Heart left ventricle (tissue), 16 donors: ENCODE measurements at places on chromosomes 5 and 9. TPM values are rescaled to one million over a fixed set of nuclear protein-coding genes. Genes with fewer than 3 reads are reported as not detected.

Gene RBM27
- polyA plus RNA-seq: 8.4 TPM

- DNase-seq: no peak
Observed at GRCh38 chr9:94867842-94868312, 141.4 kb downstream of the AOPEP start.

Gene PCDHA4
- polyA plus RNA-seq: not detected

Gene PCDHGB6
- 4.5 TPM for polyA plus RNA-seq

DNA sequence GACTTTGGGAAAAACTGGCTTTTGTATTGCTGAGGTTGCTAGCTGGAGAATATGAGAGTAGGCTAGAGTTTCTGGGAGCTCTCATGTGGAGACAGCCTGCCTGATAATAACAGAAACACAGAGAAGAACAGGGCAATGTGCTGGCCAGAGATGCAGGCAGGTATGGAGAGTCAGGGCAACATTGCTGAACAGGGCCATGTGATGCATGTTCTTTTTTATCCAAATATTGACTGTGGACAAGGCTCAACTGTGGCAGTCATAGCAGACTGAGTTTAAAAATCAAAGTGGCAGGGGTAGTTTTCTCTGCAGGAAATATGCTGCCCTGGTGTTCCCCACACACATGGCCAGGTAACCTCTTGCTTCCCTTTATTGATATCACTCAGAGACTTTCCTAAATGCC, 381.1 kb downstream of the RASEF start:
- DNase-seq: no peak

Gene NR6A1
- polyA plus RNA-seq: 0.65 TPM

DNA sequence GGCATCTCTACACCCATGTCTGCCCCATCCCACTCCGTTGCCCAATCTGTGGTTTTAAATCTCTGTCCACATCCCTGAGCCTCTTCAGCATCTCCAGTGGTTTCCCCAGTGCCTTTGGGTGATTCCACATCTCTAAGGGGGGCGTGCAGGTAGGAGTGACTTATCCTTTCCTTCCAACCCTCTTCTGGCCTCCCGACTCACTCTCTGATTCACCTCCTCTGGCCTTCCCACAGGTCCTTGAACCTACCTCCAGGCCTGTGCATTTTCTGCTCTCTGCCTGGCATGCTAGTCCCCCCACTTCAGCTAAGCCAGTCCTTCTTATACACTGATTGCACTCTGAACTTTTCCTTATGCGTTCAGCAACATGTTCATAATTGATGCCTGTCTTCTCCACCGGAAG, 99.0 kb downstream of the RALGPS1 start:
- DNase-seq: no peak

GRCh38 chr5:104498281-104498680, 935.7 kb upstream of the NUDT12 start:
- no peak for DNase-seq

- DNase-seq: no peak
Observed at GRCh38 chr5:139569270-139569955, 8.3 kb downstream of the UBE2D2 start.

GRCh38 chr5:143229896-143230675, 173.4 kb downstream of the NR3C1 start:
- no peak for DNase-seq

- DNase-seq: peak; percentile 22
Observed at GRCh38 chr5:80754900-80755299, 100.1 kb upstream of the DHFR start.

DNA sequence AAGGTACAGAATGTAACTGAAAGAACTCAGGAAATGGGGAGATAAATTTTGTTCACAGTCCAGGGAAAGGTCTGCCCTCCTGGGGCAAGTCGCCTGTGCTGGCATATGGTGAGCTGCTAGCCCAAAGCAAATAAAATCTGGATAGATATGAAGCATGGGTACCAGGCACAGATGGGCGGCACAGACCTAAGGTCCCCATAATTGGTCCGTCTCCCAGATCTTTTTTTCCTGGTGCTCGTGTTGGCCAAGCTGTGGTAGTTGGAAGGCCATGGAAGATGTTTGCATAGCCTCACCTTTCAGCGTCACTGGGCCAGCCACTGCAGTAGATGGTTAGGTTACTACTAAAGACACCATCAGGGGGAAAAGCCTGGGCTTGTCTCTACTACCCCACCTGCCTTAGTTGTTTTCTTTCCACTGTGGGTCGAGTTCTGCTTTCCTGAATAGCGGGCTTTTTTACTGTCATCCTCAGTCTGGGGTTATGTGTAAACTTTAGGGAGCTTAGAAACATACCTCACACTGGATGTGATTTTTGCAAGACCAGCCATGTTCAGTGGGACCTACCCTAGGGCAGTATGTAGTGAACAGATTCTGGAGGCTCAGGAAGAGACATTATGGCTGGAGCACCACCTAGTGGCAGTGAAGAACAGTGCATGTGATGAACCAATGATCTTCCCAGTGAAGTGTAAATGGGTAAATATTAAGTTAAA, 24.2 kb upstream of the GLRX start:
- DNase-seq: peak; percentile 61

DNA sequence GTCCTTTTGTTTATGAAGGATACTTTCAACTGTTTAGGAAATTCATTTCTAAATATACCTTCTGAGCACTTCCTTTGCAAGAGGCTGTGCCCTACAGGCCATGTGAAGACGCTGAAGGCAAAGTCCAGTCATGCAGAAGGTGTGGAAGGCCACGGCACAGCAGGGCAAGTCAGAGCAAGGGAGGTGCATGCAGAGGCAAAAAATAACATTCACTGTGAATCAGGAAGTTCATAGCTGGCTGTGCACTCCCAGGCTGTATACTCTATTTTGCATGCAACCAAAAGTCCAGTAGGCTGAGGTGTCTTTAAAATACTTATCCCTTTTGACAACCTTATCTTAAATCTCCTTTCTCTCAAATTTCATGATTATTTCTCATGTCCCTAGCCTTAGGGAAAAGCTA, 50.3 kb downstream of the GNAQ start:
- DNase-seq: no peak

DNA sequence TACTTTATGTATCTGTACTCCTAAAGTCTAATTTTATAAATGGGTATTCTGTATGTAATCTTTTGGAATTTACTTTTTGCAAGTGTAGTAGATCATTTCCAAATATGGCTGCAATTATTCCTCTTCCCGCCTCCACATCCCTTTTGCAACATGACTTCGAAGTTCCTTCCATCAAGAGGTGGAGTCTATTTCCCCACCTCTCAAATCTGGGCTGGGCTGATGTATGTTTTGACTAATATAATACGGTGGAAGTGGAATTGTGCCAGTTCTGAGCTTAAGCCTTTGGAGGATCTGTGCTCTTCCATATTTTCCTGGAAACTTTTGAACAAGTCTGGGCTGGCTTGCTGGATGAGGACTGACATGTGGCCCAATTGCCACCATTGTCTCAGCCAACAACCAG, 155.9 kb downstream of the FGF18 start:
- DNase-seq: no peak

DNA sequence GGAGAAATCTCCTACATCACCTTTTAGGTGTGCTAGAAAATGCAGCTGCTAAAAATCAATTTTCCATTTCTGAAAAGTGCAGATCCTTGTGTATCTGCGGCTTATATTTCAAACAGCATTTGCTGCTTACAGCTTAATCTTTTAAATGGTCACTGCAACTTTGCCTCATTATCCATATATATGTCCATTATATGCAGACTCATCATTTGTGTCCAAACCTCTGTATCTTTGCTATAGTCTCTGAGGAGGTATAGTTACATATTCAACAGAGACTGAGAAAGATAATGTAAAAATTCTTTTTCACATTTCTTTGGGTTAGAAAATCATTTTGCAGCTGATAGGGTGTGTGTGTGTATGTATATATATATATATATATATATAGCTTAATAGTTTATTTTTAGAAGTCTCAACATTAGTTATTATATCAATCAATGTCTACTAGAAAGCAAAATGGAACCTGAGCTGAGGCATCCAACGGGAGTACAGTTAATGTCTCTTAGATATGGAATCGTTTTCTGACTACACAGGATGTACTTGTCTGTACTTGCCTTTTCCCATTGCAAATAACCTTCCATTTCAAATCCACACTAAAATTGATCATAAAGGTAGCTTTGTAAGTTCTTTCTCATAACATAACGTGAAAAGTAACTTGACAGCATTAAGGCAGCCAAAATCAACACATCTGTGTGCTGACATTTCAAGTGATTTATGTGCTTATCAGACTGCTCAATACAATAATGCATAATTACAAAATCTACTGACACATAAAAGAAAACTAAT, 267.0 kb upstream of the HAPLN1 start:
- DNase-seq: no peak

GRCh38 chr9:4489919-4490704, at the start of gene SLC1A1:
TSS of gene SLC1A1 (plus strand) at chr9:4490468. CDS start at chr9:4490680, 212 bp downstream.
- peak; percentile 62 for DNase-seq

DNA sequence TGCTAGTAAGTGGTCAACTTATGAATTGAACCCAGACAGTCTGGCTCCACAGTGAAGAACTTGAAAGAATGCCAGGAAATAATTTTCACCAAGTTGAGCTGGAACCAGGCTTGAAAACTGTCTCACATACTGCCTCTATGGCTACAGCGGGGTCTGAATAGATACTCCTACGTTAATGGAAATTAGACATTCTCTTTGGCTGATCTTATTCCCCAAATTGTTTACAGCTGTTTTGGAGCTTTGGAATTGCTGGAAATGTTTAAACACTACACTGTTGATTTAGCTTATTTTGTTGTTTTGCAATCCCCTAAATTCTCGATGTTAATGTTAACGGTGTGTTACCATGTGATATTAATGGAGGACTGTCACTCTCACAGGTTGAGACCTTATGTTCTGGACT, 146.4 kb downstream of the FBXL7 start:
- no peak for DNase-seq

GRCh38 chr9:123337971-123338370, 18.0 kb upstream of the CRB2 start:
- no peak for DNase-seq

Gene IL5
- not detected for polyA plus RNA-seq

GRCh38 chr9:105466898-105467455, 19.1 kb downstream of the FSD1L start:
- DNase-seq: no peak

Gene FBP2
- 0.30 TPM for polyA plus RNA-seq

DNA sequence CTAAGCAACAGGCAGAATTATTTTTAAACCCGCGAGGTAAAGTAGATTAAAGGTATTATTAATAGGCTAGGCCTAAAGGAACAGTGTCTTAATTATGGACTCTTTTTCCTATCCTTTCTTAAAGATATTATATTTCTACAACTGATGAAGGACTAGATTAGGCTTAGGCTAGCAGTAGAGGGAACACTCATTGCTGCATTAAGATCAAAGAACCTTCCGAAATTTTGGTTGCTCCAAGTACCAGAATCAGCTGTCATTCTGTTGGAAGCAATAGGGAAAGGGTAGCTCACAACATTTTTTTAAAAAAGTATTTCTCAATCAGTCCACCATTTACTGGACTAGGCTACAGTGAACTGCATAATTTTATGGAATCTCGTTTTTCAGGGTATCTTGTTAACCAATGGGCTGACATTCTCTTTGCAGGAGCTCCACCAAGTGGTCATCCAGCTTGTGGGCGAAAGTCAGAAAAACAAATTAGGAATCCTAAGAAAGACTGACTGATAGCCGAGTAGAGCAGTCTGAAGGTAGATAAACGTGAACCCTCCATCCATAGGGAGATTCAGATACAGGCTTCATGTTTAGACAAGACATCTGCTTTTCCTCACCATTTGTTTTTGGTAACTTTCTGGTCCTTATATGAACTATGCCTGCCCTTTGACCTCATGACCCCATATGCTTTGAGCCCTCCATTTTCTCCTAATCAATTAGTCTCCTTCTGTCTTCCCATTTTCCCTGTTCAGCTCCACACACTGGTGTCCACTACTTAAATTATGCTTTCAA, 103.6 kb upstream of the CHD1 start:
- DNase-seq: no peak

DNA sequence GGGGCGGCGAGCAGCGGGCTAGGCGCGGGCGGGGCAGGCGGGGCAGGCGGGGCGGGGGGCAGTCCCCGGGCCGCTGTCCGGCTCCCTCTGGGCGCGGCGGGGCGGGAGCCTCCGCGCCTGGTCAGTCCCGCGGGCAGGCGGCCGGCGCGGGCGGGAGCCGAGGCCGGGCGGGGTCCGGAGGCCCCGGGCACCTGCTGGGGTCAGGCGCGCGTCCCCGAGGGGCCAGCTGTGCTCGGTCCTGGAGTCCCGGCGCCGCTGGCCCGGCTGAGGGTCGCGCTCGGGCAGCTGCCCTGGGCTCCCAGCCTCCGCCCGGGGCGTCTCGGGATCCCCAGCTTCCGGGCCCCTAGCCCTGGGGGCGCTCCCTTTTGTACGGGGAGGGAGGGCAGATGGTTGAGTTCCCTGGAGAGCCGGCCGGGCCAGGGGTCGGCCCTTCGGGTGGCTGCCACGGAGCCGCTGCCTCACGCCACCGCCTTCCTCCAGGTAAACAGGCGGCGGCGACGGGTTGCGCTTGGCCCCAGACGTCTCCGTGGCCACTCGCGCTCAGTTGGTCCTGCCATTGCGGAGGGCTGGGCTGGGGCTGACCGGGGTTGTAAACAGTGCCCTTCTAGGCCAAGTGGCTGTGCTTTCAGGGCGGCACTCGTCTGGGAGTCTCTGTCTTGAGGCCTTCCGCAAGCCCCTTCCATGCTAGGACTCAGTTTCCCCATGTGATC, 473 bp downstream of the ZBTB34 start:
- peak; percentile 25 for DNase-seq

Gene PRDM9
- polyA plus RNA-seq: not detected

- DNase-seq: no peak
Observed at GRCh38 chr5:9534881-9535517, 10.9 kb downstream of the SEMA5A start.

DNA sequence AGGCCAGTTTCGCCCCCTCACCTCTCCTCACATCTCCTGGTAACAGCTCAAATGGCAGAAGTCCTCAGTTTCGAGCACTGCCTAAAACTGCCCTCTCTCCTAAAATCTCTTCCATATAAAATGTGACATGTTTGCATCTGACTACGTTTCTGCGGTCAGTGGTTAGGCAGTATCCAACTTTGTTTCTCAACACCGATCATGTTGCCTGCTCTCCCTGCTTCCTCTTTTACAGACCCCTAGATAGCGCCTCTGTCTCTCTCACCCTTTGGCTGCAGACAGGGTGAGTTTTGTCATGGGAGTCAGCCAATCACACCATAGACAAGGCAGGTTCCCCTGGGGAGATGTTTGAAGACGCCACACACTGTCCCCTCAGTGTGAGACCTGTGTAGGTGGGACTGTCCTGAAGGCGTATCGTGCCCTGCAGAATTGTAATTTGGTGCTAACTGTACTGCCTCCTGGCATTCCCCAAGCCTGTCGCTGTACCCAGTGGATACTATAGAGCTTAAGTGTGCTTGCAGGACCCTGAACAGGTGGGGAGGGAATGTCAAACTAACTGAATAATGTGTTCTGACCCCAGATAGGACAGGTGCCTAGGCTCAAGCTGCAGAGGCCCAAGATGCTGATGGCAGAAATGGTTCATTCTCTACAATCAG, 1.1 kb downstream of the HEXB start:
- peak; percentile 10 for DNase-seq

GRCh38 chr5:135565266-135565665, 13.5 kb downstream of the CXCL14 start:
- DNase-seq: no peak

GRCh38 chr5:169978714-169979113, 1.6 kb downstream of the INSYN2B start:
- DNase-seq: no peak

- DNase-seq: no peak
Observed at GRCh38 chr5:126998895-126999570, 31.3 kb downstream of the MARCHF3 start.

Gene MCTP1
- polyA plus RNA-seq: 5.4 TPM

- DNase-seq: no peak
Observed at GRCh38 chr9:108416324-108416723, 439.5 kb downstream of the ACTL7B start.

Gene CMYA5
- polyA plus RNA-seq: 425 TPM

- no peak for DNase-seq
Observed at GRCh38 chr9:108751369-108751768, 104.4 kb downstream of the ACTL7B start.

Gene CDC25C
- polyA plus RNA-seq: not detected

Gene MYMK
- polyA plus RNA-seq: not detected
